ENCODE measurements at places on chromosomes 12 and 14.

DNA sequence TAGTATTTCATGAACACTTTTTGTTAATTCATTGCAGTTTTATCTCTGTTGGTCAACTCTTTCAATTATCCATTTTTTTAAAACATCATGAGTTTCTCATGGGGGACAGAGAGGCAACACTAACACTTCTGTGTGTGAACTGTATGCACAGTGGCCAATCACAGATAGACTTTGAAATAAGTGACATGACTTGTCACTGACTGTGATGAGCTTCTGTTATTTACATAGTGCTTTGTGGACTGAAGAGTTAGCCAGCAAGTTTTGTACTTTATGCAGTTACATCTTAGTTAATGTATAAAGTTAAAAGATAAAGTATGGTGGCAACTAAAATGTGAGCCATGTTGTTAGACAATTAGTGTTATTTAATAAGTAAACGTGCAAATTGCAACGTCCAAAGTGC is 16.1 kb downstream of the FERMT2 start:
- no peak for DNase-seq

DNA sequence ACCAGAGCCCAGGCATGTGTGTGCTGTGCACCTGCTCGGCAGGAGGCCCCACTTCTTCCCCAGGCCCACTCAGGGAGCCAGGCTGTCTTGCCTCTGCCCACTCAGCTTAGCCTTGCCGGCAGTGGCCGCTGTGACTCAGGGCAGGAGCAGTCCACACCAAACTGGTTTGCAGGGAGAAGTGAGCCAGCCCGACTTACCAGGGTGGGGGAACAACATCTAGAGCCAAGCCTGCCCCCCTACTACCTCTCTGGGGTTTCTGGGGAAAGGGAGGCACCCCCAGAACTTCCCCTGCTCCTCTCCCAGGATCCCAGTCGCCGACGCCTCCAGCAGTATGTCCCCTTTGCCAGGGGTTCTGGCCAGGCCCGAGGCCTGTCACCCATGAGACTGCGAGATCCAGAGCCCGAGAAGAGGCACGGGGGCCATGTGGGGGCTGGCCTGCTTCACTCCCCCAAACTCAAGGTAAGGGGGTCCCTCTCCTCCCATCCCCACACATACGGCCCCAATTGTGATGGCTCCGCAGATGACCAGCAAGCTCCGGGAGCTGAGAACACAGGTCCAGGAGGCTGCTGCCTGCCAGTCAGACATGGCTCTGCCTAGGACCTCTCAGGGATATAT is 3.0 kb downstream of the PLEKHG6 start:
- DNase-seq = no peak

GRCh38 chr12:102939670-102940222 is 17.7 kb upstream of the ASCL1 start:
- DNase-seq = no peak

- no peak for DNase-seq
Observed at GRCh38 chr12:130226771-130227170, 64.5 kb downstream of the FZD10 start.

- no peak for DNase-seq
Observed at GRCh38 chr14:69876221-69876847, 2.9 kb upstream of the SMOC1 start.

DNA sequence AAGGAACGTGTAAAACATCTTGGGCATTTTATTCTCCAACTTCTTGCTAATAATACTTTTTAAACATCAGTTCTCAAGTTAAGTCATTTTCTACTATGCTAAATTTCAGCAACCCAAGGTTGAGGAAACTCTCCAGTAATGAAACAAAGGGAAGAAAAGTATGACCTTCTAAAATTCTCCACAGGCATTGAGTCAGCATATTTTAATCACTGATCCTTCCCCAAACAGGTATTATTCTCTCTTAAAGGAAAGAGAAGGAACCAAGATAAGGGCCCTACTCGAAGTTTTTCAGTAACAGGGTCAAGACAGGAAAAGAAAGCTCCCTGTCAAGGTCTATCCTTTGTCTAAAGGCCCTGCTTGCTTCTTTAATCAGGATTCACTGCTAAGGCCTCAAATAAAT is 3.0 kb downstream of the KICS2 start:
- no peak for DNase-seq

GRCh38 chr14:32104803-32105202 is 27.7 kb downstream of the ARHGAP5 start:
- no peak for DNase-seq
